ENCODE measurements at places on chromosomes 4 and X.

DNA sequence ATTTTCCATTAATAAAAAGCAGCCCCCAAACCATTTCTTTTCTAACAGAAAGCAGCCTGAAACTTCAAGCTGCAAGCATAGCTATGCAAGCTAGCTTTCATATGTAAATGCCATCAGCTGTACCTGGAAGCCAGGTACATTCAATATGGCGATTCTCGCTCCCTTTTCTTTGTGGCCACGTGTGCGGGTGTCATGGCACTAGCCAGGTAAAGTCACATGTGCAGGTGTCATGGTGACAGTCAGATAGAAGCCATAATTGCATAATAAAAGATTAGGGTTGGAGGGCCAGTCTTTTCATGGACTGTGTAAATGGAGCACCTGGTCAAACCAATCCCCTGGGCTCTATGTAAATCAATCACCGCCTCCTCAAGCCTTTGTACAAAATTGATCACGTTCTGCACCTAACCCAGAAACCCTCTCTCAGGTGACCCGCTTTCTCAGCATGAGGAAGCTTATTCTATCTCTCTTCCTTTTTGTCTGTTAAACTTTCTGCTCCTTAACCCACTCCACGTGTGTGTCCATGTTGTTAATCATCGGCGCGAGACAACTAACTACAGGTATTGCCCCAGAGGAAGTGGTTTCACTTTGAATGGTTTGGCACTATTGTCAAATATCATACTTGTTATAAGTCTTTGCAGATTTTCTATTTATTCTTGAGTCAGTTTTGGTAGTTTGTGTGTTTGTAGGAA is 18.0 kb upstream of the RHOXF2 start:
- no peak for DNase-seq

- DNase-seq = no peak
These were observed 275.4 kb downstream of the ARHGAP10 start for GRCh38 chr4:148007314-148007760.

- no peak for DNase-seq
These were observed 238.1 kb downstream of the SPOCK3 start for GRCh38 chr4:166996216-166996615.

DNA sequence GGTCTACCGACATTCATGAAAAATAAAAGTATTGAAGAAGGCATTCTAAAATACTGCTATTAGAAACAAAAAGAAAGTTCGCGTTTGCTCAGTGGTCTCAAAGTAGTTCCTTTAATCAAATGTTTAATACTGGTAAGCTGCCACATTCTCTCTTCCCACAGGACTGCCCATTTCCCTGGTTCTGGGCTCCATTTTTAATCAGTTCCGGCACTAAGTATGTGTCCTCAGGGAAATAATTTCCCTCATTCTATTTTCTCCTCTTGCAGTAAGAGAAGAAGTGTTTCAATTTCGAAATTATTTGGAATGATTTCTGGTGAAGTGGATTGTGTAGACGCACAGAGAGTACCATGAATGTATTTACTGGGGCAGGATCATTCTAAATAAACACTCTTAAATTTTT is 17.5 kb downstream of the VCX3A start:
- no peak for DNase-seq

- DNase-seq = no peak
These were observed 11.0 kb upstream of the CXCL2 start for GRCh38 chr4:74109870-74110605.

GRCh38 chr4:177302371-177303100 is 7.1 kb upstream of the NEIL3 start:
- no peak for DNase-seq

GRCh38 chrX:20472148-20472547 is 205.4 kb upstream of the RPS6KA3 start:
- no peak for DNase-seq

- peak; percentile 15 for DNase-seq
These were observed 28.4 kb downstream of the GUCY1B1 start for GRCh38 chr4:155787113-155787710.

GRCh38 chr4:183074288-183074990 is 24.6 kb upstream of the WWC2 start:
- no peak for DNase-seq

Data from CD4-positive, alpha-beta T cell treated with Interleukin-4 for 4 hours (primary cell).